ENCODE measurements at places on chromosomes 2 and 18. TPM values are rescaled to one million over a fixed set of nuclear protein-coding genes. Genes with fewer than 3 reads are reported as not detected.

DNA sequence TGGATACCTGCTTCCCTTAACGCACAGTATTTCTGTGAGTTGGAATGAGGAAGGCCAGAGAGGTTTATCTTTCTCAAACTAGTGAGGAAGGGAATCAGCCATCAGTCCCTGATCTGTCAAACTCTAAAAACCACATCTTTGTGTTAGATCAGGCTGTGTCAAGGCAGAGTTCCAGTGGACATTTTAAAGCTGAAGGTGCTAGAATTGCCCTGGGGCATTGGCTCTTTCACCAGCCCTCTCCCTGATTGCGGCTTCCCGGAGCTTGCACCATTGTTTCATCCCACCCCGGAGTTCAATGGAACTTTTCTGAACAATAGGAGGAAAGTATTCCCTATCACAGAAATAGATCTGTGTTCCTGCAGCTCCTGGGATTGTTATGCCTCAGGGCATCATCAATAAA lies 110.2 kb downstream of the RNF144A start:
- DNase-seq, result no peak

The DSG4 gene
- not detected for total RNA-seq

- DNase-seq, result no peak
Measured at GRCh38 chr18:56576826-56577573, 61.4 kb downstream of the TXNL1 start.

- DNase-seq, result no peak
Measured at GRCh38 chr2:74537140-74537539, 7.4 kb downstream of the HTRA2 start.

GRCh38 chr18:23585897-23586248 lies 433 bp downstream of the NPC1 start:
- DNase-seq, result no peak

DNA sequence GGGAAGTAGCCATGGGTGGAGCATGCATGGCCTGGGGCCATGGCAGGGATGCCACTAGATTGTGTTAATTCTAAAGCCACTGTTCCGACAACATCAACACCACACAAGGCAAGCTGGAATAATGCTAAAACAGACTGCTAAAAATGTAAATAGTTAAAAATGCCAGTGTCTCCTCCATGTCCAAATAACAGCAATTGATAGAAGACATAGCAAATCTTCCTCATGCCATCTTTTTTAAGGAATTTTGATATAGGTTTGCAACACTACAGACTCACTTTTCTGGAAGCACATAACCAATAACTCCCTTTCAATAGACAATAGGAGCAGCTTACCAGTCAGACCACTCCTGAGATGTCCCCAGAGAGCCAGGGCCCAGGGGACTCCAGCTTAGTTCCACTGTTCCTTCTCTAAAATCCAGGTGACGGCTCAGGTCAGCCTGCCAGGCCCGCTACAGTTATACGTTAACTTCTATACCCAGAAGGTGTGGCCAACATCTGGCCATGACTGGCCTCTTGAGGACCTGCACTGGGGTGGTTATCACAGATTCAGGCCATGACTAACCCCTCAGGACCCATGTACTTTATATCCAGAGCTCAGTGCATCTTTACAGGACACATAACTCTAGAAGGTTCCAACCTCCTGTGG lies 20.3 kb downstream of the TUBB6 start:
- DNase-seq, result no peak

The DSC3 gene
- total RNA-seq, result not detected

The MSTN gene
- total RNA-seq, result not detected

The CD8B gene
- not detected for total RNA-seq

DNA sequence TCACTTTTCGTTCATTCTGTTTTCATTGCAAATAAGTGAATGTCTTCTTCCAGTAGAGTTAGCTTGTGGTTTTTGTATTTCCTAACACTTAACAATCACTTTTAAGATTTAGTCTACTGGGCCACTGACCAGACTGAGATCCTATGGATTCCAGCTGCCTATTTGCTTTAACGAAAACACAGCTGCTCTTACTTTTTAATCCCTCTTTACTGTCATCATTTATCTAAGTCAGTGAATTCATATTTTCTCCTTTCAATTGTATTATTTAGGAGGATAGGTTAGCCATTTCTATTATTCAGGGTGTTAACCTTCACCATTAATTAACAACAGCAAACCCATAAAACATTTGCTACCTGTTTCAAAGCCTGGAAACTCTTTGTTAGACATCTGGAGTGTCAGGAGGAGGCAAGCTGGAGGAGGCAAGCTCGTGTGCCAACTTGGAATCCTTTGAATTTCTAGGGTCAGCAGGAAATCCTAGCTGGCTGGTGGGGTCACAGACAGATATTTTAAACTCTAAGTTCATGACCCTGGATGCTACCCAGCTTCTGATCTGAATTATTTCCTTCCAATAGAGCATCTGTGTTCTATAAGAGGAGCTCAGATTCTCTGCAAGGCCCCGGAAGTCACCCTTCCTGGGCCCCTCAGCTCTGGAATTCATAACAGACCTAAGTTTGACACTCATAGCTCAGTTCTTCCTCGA lies 385.3 kb downstream of the RBM43 start:
- no peak for DNase-seq

GRCh38 chr2:121372721-121373353 lies 87.8 kb upstream of the TFCP2L1 start:
- DNase-seq, result no peak

- DNase-seq, result no peak
Measured at GRCh38 chr18:76484749-76485387, 10.2 kb downstream of the ZNF516 start.

The CRIM1 gene
- total RNA-seq, result 72.9 TPM

GRCh38 chr2:43199492-43200488 lies 26.6 kb downstream of the ZFP36L2 start:
- no peak for DNase-seq

DNA sequence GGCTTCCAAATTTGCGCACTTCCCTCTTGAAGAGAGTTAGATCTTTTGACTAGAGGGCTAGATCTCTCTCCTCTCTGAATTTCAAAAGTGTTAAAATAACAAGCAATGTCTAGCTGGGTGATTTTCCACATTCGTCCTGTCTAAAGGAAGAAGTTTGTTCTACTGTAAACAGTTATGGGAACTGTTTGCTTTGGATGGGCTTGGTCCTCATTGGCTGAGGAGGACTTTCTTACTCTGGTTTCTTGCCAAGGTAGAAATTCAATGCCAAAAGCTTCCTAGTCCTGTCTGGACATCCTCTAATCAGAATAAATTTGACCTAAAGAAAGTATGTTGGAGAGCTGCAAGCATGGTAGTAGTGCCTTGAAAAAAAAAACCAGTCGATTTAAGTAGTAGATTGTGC lies 47.4 kb upstream of the RAPH1 start:
- DNase-seq, result no peak

DNA sequence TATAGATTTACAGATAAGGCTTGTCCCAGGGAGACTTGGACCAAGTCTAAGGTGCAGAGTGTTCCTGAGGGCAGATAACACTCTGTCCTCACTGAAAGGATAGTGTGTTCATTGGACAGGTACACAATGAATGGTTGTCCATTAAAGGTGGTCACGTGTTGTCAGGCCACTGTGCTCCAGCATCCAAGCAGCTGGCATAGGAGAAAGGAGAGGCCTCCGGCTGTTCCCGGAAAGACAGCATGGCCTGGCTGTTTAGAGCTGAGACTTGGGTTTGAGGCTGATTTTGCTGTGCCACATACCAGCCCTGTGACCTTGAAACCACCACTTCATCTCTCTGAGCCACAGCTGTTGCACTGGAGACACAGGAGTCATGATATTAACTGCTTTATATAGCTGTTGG lies 19.6 kb upstream of the SULT1C3 start:
- no peak for DNase-seq

The FZD7 gene
- 11.1 TPM for total RNA-seq

DNA sequence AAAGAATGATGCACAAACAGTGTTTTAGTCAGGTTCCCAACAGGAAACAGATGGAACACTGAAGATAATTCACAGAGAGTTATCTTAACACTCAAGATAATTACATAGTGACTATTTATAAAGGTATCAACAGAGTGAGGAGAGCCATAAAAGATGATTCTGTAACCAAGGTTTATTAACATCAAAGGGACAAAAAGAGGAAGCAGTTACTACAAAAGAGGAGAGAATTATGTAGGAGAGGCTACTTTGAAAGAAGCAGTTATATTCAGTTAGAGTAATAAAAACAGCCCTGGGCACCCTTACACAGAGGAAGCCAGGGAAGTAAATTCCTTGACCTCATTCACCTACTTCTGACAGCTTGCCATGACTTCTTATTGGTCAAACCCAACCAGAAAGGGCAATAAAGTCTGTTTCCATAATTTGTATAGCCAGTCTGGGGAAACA lies 326.5 kb upstream of the SLC39A10 start:
- DNase-seq, result no peak

The SCYGR6 gene
- total RNA-seq, result not detected

- DNase-seq, result peak; percentile 62
Measured at GRCh38 chr2:204468746-204469429, 76.4 kb upstream of the PARD3B start.

- DNase-seq, result no peak
Measured at GRCh38 chr18:67980241-67980640, 463.7 kb upstream of the DSEL start.

GRCh38 chr18:76479351-76480238 lies 15.4 kb downstream of the ZNF516 start:
- peak; percentile 84 for DNase-seq

DNA sequence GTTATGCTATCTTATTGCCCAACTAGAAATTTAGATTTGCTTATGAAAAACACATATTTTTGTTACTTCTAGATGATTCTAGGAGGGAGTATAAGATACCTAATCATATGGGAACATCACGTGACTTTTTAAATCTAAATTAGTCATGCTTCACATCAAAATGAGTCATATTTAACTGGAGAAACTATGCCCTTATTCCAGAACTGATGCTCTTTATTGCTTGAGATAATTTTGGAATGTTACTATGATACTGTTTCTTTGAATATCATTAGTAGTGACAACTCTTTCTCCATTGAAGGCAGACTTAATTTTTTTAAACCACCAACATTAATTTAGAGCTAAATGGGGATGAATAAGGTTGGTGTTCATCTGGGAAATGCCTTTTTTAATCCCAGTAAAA lies 19.9 kb upstream of the ELAC1 start:
- no peak for DNase-seq

- no peak for DNase-seq
Measured at GRCh38 chr2:190417045-190417842, 9.1 kb downstream of the MFSD6 start.

The BCS1L gene
- total RNA-seq, result 52.2 TPM

GRCh38 chr2:20443276-20443920 lies 3.5 kb upstream of the RHOB start:
- DNase-seq, result peak; percentile 64

GRCh38 chr2:66813976-66814375 lies 379.1 kb downstream of the MEIS1 start:
- no peak for DNase-seq

The ING5 gene
- 27.6 TPM for total RNA-seq

The SATB2 gene
- 4.5 TPM for total RNA-seq

DNA sequence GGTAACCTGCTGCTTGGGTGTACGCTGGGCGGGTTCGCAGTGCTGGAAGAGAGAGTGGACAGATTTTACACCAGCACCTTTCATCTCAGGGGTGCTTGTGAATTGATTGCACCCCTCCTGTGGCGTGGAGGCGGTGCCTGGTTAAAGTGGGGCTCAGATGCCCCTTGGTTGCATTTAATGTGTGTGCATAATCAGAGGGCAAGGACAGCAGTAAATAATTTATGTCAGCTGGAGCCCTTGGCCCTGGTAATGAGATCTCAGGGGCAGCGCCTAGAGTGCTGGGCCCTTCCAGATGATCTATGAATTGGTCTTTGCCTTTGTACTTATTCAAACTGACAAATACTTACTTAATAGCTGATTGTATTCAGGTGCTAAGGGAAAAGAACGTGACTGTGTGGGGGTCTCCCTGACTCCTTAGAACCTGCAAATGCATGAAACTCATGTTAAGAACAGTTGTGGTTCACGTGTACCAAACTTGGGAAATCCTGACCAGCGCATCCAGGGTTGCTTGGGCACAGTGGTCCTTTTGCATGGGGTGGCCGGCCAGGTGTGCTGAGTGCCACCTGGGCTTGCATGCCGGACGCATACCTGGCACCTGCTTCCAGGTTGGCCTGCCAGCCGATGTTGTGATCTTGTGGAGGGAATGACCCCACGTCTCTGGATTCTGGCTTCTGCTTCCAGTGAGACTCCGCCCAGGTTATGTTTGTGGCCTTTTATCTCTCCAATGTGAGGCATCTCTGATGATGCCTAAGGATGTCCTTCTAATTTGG lies 118.5 kb downstream of the AGAP1 start:
- DNase-seq, result no peak

- no peak for DNase-seq
Measured at GRCh38 chr2:218137514-218137913, 11.7 kb downstream of the CXCR2 start.

The PPP1R1C gene
- total RNA-seq, result 11.8 TPM

The CENPA gene
- 0.99 TPM for total RNA-seq

DNA sequence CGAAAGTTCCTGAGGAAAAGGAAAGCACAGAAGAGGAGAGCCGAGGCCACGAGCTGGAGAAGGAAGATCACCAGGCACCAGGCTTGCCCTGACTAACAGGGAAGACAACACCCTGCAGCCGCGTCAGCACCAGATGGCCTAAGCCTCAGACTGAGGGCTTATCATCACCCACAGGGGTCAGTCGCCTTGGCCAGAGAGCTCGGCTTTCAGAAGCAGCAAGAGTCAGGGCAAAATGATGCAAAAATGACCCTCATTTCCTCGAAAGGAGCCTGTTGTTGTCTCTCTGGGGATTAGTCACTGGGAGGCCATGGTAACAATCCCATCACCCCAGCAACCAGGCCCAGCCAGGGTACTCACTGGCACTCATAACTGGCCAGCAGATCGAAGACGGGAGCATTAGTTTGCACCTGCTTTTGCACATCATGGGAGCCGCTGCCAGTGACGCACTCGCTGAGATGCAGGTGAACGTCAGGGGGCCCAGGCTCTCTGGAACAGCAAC lies 42.7 kb upstream of the ZFP36L2 start:
- DNase-seq, result no peak

DNA sequence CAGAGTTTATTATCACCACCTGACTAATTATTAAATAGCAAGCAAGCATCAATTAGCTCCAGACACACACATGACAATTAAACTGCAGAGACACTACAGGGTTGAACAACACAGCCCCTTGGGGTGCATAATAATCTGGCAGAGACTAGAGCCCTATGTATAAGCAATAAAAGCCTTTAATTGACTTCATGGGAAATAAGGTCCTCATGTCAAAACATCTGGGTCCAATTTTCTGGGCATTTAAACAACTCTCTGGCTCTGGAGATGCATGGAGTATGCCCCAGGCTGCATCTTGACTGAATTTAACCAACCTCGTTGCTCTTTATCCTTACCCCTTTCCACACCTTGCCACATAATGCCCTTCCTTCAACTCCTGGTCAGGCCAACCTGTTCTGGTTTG lies 270.7 kb upstream of the THUMPD2 start:
- no peak for DNase-seq

GRCh38 chr2:149291881-149292280 lies 38.5 kb upstream of the LYPD6 start:
- DNase-seq, result no peak

DNA sequence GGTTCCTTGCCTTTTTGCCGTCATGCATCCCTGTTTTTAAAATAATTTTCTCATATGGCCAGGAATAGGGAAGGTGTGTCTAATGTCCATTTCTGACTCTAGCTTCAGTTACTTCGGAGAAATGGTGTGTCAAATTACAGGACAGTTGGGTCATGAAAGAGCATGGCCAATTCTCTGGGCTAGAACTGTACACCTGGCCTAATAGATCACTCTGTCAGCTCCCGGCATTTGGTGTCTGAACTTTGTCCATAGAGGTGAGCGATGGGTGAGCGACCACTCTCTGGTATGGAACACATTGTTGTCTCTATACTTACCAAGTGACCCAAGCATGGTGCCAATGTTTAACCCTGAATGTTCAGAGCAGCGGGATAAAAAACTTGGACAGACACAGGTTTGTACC lies 38.3 kb upstream of the ASB18 start:
- no peak for DNase-seq

All from left lung (tissue), 14 donors.